ENCODE measurements at places on chromosomes 3 and 15.
A peak's percentile ranks its signal among the peaks of the same experiment; 100 is the strongest.

DNA sequence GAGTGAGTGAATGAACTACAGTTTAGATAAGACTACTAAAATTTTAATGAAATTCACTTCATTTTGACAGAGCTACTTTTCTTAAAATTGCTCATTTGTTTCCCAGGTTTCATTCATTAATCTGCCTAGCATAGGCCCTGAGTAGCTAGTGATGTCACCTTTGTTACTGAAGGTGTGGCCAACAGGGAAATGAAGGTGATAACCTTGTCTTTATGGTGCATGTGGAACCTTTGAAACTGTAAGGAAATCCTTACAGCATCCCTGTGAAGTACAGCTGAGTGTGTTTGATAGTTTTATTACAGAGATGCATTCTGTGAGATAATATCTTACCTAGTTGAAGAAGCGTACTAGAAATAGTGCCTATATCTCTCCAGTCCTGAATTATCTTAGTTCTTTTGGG, 112.9 kb downstream of the AKAP13 start:
- no peak for DNase-seq

DNA sequence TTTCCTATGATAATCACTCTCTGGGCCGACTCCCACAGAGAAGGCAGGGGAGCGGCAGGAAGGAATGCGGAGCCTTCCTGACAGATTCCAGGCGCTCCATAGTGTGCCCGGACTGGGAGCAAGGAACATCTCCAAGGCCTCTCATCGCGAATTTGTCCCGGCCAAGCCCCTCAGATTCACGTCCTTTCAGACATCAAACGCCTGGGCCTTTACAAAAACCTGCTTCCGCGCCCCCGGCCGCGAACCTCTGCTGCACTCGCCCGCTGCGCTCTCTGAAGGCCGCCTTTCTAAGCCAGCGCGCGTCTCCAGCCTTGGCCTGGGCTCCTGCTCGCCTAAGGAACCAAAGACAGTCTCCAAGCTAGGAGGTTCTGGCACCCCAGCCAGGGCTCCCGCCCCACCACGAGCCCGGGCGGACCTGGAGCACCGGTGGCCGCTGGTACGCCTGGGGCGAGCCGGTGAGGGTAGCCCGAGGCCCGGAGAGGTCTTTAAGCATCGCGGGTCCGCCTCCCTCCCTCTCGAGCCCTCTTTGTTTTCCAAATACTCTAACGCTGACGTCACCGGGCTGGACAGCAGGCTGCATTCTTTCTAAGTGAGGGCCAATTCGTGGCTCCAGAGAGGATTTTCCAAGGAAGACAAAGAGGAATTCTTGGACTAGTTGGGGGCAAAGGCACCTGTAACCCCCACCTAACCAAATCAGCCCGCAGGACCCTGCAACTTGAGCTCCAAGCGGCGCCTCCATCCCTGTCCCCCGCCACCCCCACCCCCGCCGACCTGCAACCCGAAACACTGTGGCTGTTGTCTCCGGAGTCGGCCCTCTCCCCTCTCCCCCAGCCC, 759 bp downstream of the AMOTL2 start:
- DNase-seq, result peak; percentile 40

DNA sequence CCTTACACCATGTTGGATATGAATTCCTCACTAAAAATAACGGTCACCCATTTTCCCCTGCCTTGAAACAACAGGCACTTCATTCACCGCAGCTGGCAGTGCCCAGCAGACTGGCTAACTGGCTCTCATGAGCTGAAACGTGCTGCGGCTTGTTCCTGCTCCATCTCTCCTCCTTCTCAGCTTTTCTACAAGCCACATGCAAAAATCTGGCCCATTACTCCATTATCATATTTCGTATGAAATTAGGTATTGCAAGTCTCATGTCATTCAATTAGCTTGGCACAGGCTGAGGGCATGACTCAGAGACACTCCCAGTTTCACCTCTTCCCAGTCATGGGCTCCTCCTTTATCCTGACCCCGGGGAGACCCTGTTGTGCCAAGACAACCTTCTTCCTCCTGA, 60.0 kb downstream of the MAGEF1 start:
- peak; percentile 63 for DNase-seq

DNA sequence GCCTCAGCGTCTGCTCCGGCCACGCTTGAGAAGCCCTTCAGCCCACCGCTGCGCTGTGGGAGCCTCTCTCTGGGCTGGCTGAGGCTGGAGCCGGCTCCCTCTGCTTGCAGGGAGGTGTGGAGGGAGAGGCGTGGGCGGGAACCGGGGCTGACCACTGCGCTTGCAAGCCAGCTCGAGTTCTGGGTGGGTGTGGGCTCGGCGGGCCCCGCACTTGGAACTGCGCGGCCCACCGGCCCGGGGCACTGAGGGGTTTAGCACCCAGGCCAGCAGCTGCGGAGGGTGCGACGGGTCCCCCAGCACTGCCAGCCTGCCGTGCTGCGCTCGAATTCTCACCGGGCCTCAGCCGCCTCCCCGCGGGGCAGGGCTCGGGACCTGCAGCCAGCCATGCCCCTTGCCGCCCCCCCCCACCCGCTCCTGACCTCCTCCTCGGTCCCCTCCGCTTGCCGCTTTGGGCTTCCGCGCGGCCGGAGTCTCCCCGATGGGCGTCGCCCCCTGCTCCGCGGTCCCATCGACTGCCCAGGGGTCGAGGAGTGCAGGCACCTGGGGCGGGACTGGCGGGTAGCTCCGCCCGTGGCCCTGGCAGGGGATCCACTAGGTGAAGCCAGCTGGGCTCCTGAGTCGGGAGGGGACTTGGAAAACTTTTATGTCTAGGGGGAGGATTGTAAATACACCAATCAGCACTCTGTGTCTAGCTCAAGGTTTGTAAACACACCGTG, 106.7 kb downstream of the RAP2B start:
- no peak for DNase-seq

DNA sequence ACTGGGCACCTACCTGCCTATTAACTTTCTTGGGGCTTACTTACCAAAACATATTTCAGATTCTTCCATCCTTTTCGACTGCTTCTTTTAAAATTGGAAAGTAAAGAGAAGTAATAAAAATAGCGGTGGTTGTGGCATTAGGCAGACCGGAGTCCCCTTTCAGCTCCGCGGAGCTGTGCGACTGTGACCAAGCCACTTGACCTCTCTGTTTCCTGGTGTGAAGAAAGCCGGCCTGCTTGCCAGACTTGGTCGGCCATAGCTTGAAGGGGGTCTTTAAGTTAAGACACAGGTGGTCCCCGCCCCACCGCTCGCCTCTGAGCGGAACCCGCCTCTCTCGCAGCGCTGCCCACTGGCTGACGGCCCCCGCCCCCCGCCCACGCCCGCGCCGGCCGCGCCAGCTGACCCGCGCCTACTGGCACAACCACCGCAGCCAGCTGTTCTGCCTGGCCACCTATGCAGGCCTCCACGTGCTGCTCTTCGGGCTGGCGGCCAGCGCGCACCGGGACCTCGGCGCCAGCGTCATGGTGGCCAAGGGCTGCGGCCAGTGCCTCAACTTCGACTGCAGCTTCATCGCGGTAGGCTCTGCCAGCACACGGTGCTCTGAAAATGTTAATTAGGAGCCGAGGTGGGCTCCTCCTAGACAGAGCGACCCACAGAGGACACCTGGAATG, 18.3 kb downstream of the NOX5 start:
- no peak for DNase-seq

GRCh38 chr3:39090922-39091321, 16.5 kb downstream of the GORASP1 start:
- no peak for DNase-seq

DNA sequence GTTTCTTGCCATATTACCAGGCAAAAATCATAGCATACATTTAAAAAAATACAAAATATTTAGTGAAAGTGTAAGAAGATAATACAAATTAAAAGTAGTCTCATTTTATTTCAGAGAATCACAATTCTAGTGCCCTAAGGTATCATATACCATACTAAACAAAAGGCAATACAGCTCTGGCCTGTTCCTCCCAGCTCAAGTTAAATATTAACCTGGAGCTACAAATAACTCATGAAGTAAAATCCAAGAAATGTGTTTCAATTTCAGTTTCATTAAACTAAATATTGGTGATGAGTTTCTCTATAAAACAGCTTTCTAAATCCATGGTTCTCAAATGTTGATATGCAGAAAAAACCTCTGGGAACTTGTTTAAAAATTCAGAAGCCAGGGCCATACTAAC, 67.7 kb downstream of the INO80 start:
- no peak for DNase-seq

- no peak for DNase-seq
Observed at GRCh38 chr15:42010434-42010833, 10.4 kb downstream of the PLA2G4E start.

DNA sequence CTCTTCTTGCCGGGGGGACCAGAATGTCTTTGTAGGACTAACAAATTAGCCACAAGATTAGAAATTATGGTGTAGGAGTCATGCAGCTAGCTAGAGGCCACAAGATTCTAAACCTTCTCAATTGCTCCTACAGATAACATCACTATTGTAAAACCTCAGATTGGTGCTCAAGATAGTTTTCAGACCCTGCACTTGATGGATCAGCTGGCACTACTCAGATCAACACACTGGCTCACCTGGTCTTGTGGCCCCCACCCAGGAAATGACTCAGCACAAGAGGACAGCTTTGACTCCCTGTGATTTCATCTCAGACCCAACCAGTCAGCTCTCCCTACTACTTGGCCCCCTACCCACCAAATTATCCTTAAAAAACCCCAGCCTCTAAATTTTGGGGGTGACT, 124.1 kb upstream of the RASGRP1 start:
- DNase-seq, result no peak

DNA sequence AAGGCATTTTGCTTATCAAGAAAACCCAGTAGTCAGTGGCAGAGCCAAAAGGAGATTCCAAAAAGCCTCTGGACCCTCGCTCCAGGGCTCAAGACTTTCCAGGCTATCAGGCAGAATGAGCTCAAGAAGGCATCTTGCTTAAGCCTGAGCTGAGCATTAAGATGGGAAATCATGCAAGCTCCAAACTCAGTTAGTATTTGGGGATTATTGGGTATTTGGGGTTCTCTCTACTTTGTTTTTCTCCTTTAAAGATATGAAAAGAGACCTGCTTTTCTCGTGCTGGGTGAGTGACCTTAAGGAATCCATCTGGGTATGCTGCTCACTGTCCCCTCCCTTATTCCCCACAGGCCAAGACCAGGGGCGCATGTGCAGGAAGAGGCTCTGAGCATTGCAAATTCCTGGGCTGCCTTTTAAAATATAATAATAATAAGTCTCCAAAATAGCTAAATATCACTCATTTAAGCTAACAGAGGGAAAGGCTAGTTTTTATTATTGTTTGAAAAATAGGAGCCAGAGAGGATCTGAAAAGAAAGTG, 75.4 kb upstream of the HACD2 start:
- no peak for DNase-seq

DNA sequence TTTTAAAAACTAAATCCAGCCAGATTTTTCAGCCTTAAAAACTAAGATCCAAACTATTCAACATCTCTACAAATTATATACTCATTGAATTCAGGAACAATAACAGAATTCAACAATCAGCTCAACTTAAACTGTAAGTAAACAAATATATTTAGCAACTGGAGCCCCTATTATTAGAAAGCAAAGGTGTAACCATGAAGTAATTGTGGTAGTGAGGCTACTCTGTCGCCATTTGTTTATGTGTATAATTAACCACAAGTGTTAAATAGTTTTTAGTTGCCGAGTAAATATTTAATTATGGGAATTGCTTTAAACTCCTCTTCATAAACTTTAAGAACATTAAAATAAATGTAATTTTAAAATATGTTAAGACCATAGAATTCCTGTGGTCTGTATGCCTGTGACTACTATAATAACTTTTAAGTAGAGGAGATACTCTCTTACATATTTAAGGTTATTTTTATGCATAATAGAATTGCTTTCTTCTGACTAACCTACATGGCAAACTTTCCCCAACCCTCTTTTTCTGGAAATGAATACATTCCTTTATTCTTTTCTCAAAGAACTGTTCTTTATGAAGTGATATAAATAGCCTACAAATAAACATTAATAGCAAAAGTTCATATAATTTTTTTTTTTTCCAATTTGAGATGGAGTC, 51.2 kb downstream of the MFN1 start:
- DNase-seq, result no peak

- no peak for DNase-seq
Observed at GRCh38 chr3:42688016-42688415, 2.7 kb downstream of the KLHL40 start.

GRCh38 chr3:130457671-130458070, 59.3 kb upstream of the COL6A6 start:
- DNase-seq, result no peak

- DNase-seq, result peak; percentile 86
Observed at GRCh38 chr3:150721285-150722130, 17.8 kb upstream of the ERICH6 start.

Data from DMS79 treated with DMSO at 0.1 percent for 48 hours (cell line).